Fibroblast of lung (primary cell): ENCODE measurements at places on chromosomes 12 and 14. TPM values are rescaled to one million over a fixed set of nuclear protein-coding genes. Genes with fewer than 3 reads are reported as not detected.

Gene GRIN2B
- total RNA-seq = under 0.01 TPM in 1 of 2 replicates, not detected in the other

Gene GPD1
- under 0.01 TPM in 1 of 2 replicates, not detected in the other for total RNA-seq

Gene USP15
- total RNA-seq = 40.6 and 57.6 TPM in 2 replicates

Gene DNAH10
- total RNA-seq = 0.26 and 0.33 TPM in 2 replicates

Gene MYBPC1
- total RNA-seq = not detected in 2 replicates

Gene PDZRN4
- not detected in 2 replicates for total RNA-seq

Gene PKP2
- under 0.01 TPM in 2 replicates for total RNA-seq

Gene INHBC
- total RNA-seq = not detected in 2 replicates

Gene TAS2R50
- total RNA-seq = 1.3 and 2.3 TPM in 2 replicates

Gene CLEC4E
- not detected in 2 replicates for total RNA-seq

Gene EIF2B1
- 23.1 and 28.0 TPM in 2 replicates for total RNA-seq

Gene WDHD1
- 8.6 and 9.8 TPM in 2 replicates for total RNA-seq

Gene TMX1
- total RNA-seq = 45.5 and 49.5 TPM in 2 replicates

Gene VASH1
- total RNA-seq = 4.5 and 6.2 TPM in 2 replicates

Gene CLECL1
- total RNA-seq = not detected in 2 replicates

Gene DCAF11
- 52.9 and 68.0 TPM in 2 replicates for total RNA-seq

Gene PARPBP
- 3.6 and 9.4 TPM in 2 replicates for total RNA-seq

Gene SDSL
- 10.0 and 12.4 TPM in 2 replicates for total RNA-seq

Gene MMP19
- total RNA-seq = 3.3 and 7.1 TPM in 2 replicates

Gene OVCH1
- 0.51 and 1.2 TPM in 2 replicates for total RNA-seq

Gene BLTP3B
- total RNA-seq = 38.3 and 44.4 TPM in 2 replicates

Gene MRPS35
- 47.5 and 52.5 TPM in 2 replicates for total RNA-seq

Gene OR6C2
- total RNA-seq = not detected in 2 replicates

Gene RHOJ
- 1.2 and 4.1 TPM in 2 replicates for total RNA-seq

Gene CRACR2A
- 3.3 and 5.8 TPM in 2 replicates for total RNA-seq

Gene LRRC43
- 1.8 and 3.6 TPM in 2 replicates for total RNA-seq

Gene VDR
- total RNA-seq = 9.8 and 16.2 TPM in 2 replicates

Gene DTX3
- total RNA-seq = 16.4 and 30.4 TPM in 2 replicates

Gene GLS2
- under 0.01 and 0.17 TPM in 2 replicates for total RNA-seq

Gene THAP2
- total RNA-seq = 5.6 and 6.9 TPM in 2 replicates

Gene CPNE8
- total RNA-seq = 10.5 and 13.4 TPM in 2 replicates

Gene CCDC196
- total RNA-seq = not detected in 2 replicates

Gene TAS2R8
- under 0.01 TPM in 1 of 2 replicates, not detected in the other for total RNA-seq
